ENCODE measurements at places on chromosomes 12 and 14.

DNA sequence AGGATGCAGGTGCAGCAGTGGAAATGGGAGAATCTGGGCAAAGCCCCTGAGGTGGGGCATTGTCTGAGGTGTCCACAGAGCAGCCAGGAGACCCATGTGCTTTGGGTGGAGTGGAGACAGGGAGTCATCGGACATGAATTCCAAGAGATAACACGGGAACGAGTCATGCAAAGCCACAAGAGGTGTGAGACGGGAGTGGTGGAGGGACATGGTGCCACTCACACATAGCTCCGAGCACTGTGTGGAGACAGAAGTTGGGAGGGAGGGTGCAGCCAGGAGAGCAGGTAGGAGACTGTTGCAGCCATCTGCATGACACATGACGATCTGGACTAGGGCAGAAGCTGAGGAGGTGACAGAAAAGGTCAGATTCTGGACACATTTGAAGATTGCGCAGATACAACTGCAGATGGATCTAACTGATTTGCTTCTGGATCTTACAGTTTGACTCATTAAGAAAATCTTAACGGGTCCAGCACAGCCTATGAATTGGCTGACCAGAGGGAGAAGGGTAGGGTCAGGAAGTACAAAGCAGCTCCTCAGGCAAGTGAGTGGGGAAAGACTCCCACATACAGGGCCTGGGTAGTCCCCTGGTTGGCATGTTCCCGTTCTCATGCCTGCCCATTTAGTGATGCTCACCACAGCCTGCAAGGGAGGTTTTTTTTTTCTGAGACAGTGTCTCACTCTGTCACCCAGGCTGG is 379.8 kb downstream of the FUT8 start:
- peak; percentile 21 for DNase-seq

GRCh38 chr12:115866909-115867525 is 410.5 kb downstream of the MED13L start:
- peak; percentile 5 for DNase-seq

DNA sequence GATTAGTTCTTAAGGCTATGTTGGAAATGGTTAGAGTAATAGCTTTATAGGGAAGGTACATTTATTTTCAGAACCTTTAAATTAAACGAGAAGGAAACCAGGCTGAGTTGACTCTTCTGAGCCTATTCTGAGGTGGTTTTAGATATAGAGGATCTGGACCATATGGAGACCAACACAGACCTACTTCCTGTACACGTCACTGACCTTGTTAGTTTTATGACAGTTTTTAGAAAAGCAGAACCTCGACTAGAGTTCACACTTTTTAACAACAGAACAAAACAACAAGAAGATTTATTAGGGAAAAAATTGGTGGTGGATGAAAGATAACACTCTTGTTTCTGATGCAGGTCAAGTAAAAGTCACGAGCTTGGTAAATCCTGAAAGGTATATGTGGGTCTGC is 107.1 kb downstream of the NPAS3 start:
- no peak for DNase-seq

DNA sequence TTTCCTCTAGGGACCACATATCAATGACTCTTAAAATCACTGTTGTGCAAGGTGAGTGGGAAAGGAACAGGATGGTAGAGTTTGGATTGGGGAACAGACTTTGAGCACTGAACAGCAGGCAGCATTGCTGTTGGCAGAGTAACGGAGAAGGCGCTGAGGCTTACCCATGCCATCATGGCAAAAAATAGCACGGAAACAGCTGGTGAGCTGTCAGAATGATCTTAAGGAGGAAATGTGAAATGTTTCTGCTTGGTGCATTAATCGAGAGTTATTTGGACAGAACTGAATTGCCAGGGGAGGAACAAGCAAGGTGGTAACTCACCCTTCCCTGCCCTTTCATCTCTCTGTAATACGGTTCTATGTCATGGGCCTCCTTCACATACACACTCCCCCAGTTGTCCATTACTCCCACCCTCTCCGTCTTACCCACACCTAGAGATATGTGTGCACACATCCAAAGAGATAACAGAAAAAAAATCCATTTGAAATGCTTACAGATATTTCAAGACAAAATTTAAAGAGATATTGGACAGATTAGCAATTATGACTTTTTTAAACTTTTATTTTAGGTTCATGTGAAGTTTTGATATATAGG is 572.5 kb downstream of the DIO2 start:
- DNase-seq = no peak

GRCh38 chr14:73426877-73427276 is 31.5 kb downstream of the NUMB start:
- DNase-seq = peak; percentile 84

DNA sequence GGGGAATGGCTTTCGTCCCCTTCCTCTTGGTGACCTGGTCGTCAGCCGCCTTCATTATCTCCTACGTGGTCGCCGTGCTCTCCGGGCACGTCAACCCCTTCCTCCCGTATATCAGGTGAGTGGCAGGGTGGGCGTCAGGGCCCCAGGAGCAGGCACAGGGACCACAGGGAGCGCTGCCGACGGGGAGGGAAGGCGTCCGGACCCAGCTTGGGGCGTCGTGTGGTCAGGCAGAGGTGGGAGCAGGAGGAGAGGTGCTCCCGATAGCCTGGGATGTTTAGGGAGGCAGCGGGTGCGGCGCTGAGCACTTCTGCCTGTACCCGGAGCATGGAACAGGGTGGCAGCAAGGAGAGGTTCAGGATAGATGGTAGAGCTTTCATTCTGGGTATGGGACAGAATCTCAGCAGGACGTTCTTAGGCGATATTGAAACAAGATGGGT is 444 bp downstream of the DRAM1 start:
- peak; percentile 23 for DNase-seq

DNA sequence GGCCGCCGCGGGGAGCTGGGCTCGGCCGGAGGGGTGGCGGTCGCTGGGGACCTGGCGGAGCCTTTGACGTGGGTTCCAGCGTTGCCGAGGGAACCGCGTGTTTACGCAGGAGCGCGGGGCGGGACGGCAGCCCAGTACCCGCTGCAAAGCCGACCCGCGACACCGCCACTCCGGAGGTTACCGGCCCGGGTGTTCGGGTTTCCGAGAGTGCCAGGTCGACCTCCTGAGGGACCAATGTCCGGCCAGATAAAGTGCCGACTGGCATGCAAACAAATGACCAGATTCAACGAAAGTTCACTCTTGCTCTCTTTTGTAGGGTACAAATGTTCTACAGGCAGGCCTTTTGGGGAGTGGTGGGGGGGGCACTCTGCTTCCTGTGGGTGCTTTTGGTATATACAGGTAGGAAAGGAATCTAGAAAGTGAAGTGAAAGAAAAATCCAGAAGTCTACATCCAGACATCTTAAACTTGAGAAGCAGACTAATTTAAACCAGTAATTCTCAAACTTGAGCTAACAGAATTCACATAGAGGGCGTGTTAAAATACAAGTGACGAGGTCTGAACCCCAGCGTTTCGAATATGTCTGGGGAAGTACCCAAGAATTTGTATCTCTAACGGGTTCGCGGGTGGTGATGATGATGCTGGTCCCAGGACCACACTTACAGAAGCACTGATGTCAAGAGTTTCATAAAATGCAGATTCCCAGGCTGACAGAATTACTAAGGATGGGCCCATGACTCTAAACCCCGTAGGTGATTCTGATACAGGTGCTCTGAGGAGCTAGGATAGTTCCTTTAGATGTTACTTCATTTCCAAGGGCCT is at the start of gene GPR135:
Gene GPR135, minus strand, starts transcription at position 65 of the 820 bp plus-strand sequence. CDS start 154 bp downstream, outside the sequence.
- no peak for DNase-seq

DNA sequence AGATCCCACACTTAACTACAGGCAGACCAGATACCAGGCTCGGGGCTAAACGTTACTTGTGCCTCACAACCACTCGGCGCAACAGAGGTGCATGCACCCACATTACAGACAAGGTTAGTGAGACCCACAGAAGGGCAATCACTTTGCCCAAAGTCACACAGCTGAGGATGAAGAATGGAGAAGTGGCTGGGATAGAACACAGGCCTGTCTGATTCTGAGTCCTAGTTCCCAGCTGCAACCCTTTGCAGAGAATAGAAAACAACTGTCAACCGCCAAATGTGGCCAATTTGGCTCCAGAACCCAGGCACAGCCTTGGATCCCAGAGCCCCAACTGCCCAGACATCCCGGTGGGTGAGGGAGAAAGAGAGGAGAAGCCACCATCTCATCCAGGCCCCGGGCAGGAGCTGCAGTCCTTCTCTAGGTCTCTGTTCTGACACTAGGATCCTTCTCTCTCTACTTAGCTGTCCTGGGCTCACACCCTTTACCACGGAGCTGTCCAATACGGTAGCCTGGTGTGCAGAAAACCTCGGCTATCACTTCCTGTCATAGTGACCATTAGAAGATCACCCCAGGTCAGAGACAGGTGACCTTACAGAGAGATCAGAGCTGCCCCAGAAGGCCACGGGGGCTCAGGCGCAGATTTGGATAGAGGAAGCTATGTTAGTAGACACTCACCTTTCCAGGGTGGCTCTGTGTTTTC is 59.1 kb downstream of the FAM222A start:
- DNase-seq = no peak

- DNase-seq = no peak
These were observed 69.3 kb downstream of the EEA1 start for GRCh38 chr12:92859650-92860386.

GRCh38 chr12:20119596-20120402 is 248.5 kb upstream of the PDE3A start:
- peak; percentile 54 for DNase-seq

- DNase-seq = no peak
These were observed 468.3 kb downstream of the AACS start for GRCh38 chr12:125533434-125534029.

DNA sequence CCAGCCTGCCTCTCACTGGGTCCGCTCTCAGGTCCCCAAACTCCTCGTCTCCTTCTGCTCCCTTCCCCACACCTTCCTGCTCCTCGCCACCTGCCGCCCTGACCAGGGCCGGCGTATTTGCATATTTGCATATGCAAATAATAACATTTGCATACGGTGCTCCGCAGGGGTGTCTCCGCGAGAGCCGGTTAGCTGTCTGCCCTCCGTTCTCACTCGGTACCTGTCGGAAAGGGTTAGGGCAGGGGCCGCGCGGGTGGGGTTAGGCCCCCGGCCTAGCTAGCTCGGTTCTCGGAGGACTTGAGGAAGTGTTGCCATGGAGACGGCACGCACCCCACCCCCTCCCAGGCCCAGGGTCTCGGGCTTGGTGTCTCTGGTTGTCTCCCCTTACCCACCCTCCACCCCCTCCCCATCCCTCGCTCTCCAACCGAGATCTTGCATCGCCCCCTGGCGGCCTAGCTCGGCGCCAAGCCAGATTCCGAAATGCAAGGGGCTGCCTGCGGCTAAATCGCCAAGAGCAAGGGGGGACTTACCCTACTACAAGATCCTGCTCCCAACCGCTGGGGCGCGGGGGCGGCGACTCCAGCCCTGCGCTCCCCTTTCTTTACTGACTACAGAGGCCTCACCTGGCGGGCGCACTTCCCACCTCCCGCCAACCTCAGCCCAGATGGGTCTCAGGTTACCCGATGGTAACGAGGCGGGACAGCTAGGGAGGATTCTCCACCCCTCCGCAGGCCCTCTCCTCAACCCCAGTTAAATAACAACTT is 8.1 kb downstream of the STAC3 start:
- peak; percentile 52 for DNase-seq

DNA sequence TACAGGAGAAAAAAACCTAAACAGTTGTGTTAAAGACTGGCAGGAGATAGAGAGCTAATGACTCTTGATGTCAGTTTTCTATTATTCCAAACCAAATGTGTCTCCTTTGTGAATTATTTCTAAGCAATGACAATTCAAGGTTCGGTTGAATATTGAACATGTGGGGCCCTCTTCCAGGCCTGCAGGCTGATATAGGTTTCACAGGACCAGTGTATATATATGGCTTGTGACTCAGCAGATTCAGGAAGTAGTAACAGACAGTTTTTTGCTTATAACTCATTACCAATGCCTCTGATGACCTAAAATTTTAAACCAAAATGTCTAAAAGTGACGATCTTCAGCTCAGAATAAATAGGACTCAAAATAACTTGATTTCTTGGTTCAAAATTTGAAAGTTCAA is 33.7 kb upstream of the NPAS3 start:
- DNase-seq = no peak

GRCh38 chr12:80268924-80269749 is 169.8 kb downstream of the OTOGL start:
- DNase-seq = peak; percentile 79

GRCh38 chr14:105902131-105902898 is 375.9 kb downstream of the TMEM121 start:
- DNase-seq = no peak

DNA sequence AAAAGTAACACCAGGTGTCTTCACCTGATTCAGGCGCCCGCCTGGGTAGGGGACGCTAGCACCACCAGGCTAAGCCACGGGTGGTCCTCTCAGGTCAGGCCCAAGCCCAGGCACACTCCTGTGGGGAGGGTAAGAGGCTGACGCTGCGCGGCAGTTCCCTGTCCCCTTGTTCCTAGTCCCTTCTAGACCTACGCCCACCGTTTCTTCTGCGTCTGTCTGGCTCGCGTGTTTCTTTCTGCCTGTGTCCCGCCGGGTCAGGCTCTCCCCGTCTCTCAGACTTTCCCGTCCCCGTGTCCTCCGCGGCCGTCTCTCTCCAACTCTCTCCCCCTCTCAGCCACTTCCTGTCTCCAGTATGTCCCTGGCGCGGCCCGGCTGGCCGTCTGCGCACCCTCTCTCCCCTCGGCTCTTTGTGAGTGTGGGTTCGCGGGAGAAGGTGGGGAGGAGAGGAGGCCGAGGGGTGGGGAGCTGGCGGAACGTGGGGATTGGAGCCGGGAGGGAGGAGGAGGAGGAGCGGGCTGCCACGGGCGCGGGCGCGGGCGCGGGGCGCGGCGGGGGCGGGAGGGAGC is 3.1 kb upstream of the TNS2 start:
- DNase-seq = peak; percentile 88

GRCh38 chr12:59404109-59404650 is 191.6 kb upstream of the SLC16A7 start:
- DNase-seq = no peak

DNA sequence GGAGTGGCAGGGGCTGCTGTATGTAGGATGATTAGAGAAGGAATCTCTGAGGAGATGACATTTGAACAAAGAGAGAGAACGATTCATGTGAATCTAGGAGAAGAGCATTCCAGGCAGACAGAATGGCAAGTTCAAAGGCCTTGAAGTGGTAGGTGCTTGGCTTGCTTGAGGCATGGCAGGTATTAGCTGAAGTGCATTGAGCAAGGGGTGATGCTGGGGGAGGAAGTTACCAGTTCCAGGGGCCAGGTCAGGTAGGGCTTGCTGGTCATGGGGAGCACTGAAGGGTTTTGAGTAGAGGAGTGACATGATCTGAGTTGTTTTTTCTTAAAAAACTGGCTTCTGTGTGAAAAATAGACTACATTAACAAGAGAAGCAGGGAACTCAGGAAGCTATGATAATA is 71.8 kb downstream of the SPATS2 start:
- DNase-seq = no peak
